ENCODE measurements at places on chromosomes 13 and 19.

GRCh38 chr13:78265098-78265497 is 338.3 kb downstream of the POU4F1 start:
- no peak for DNase-seq

DNA sequence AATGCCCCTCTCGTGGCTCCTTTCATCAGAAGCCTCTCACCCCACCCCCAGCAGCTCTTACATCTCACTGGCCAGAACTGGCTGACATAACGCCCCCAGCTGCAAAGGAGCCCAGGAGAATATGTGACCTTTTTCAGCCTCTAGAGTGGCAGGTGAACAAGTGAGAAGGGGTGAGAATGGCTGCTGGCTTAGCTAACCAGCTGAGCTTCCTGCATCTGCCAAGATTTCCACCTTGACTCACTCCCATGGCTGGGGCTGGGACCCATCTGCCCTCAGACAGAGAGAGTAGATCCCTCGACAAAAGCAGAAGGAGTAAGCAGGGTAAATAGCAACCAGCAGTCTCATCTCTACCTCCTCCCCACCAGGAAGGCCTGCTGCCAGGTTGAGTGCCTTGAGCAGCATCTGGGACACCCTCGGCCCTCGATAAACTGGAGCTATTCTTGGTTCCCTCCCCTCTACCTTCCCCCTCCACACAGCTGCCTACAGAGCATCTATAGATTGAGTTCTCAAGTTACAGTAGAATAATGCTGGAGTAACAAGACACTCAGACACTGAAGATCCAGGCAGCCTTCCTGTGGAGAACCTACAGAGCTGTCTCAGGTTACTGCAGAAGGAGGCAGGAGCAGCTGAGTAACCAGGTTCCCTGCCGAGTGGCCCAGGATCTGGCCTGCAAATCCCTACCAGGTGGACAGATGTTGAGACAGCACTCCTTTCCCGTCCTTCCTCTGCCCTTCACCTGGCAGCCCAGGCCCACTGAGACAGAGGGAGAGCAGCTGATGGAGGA is 15.5 kb downstream of the KASH5 start:
- no peak for DNase-seq

GRCh38 chr13:93559718-93560117 is 333.1 kb downstream of the GPC6 start:
- DNase-seq, result no peak

GRCh38 chr19:49973987-49974386 is 13.0 kb upstream of the SIGLEC11 start:
- no peak for DNase-seq

DNA sequence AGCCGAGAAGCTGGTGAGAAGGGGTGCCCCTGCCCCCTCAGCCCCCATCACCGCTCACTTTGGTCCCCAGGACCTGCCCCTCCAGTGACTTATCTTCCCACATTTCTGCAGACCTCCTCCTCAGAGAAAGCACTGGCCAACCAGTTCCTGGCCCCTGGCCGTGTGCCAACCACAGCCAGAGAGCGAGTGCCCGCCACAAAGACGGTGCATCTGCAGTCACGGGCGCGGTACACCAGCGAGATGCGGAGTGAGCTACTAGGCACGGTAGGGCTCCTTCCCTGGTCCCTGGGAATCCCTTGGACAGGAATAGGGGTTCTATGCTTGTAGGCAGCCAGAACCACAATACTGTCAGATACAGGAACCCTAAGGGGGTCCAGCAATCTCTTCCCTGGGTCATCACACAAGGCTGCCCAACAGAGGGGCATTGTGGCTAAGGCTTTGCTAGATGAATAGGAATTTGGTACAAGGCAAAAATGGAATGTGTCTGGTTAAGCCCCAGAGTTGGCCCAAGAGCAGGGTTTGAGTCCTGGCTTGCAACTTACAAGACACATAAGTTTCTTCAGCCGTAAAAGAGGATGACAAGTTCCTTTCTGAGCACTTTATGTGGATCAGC is 1.0 kb downstream of the USE1 start:
- no peak for DNase-seq

- DNase-seq, result no peak
Measured at GRCh38 chr19:10292789-10293636, 3.3 kb downstream of the ICAM5 start.

- no peak for DNase-seq
Measured at GRCh38 chr13:29577136-29578051, 18.1 kb downstream of the SLC7A1 start.

- no peak for DNase-seq
Measured at GRCh38 chr13:53079691-53080090, 51.1 kb downstream of the OLFM4 start.

- DNase-seq, result no peak
Measured at GRCh38 chr13:107461751-107462150, 753.6 kb downstream of the LIG4 start.

DNA sequence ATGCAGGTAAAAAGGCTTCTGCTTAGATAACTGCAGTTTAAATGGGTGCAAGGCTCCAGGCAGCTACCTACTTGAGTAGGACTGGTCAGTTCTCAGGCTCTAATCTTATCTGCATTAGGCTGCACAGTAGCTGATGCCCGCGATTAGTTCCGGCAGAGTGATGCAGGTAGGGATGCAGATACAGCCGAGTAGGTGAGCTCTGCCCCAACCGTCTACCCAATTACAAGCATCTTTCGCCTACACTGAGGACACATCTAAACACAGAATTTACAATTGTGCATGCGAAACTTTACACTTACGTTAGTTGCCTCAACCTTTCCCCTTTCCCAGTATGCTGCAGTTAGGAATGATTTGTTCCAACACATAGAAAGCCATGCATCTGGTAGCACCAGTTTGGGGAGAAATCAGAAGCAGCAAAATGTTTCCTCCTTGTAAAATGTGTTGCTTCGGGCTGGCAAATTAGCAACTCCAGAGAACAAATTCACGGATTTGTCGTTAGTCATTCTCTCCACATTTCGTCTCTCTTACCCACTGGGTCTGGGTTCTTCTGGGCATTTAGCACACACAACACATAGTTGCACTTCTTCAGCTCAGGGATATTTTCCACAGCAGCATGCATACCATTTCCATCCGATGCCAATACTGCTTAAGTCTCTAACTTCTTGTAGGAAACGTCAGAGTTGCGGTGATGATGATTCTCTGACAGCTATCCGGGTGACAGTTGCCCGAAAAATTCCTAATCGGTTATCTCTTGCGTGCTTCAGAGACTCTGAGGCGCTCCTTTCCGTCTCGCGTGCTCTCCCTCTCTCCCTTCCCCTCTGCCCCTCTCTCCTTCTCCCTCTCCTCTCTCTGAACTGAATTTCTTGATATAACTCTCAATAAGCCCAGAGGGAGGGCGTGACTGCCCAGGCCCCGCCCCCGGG is at the start of gene PCDH9:
TSS of gene PCDH9 (minus strand) at position 856 of the 923 bp plus-strand sequence. CDS start 1,896 bp downstream, outside the sequence.
- no peak for DNase-seq

DNA sequence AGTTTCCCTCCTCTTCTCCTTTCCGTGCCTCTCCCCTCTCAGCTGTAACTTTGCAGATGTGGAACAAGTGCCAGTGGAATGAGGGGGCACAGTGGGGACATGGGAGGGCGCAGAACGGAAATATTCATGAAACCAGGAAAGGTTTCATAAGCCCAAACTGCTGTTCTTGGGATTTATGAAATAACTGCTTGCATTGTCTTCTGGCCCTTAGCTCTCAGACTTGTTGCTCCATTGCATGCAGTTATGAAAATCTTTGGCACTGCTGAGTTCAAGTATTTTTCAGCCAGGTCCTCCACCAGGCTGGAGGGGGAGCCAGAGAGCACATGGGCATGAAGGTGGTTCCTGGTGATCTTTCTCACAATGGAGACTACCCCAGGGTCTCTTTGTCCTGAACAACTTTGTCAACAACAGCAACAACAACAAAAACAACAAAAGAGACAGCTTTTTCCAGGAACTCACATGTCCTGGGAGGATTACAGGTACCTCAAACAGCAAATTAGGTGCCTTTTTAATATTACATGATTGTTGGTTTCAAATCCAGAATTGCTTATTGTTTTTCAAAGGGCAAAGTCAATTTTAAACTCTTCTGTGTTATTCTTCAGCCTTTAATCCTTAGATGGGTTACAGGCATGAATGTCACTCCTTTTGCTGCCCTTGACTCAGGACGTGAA is 1.5 kb downstream of the RGCC start:
- peak; percentile 42 for DNase-seq

- no peak for DNase-seq
Measured at GRCh38 chr19:2574971-2575630, 99.2 kb downstream of the GADD45B start.

DNA sequence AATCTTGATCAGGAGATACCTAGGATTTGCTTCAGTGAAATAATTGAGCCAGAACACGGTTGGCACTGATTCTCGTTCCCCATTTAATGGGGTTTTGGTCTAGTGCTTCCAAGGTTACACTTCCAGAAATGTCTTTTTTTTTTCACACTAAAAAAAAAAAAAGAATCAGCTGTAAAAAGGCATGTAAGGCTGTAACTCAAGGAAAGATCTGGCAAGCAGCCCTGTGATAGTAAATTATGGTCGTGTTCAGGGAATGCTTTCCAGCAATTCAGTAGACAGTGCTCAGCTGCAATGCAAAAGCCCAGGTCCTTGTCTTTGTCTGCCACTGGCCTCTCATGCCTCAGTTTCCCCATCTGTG is 27.2 kb upstream of the NDUFS7 start:
- DNase-seq, result no peak

Measured in T-helper 17 cell (primary cell).